Activated T-helper 1 cell treated with anti-CD3 and anti-CD28 coated beads, Interleukin-12 subunit alpha, Interleukin-12 subunit beta, Interleukin-2, Interleukin-4 antibody, amounts not matched to agents 30 ng/mL and 10 ng/mL and 1 ng/mL, durations not matched to agents 14 hours and 24 hours and 36 hours (primary cell): ENCODE measurements at places on chromosomes 1 and 21.
A peak's percentile ranks its signal among the peaks of the same experiment; 100 is the strongest.

DNA sequence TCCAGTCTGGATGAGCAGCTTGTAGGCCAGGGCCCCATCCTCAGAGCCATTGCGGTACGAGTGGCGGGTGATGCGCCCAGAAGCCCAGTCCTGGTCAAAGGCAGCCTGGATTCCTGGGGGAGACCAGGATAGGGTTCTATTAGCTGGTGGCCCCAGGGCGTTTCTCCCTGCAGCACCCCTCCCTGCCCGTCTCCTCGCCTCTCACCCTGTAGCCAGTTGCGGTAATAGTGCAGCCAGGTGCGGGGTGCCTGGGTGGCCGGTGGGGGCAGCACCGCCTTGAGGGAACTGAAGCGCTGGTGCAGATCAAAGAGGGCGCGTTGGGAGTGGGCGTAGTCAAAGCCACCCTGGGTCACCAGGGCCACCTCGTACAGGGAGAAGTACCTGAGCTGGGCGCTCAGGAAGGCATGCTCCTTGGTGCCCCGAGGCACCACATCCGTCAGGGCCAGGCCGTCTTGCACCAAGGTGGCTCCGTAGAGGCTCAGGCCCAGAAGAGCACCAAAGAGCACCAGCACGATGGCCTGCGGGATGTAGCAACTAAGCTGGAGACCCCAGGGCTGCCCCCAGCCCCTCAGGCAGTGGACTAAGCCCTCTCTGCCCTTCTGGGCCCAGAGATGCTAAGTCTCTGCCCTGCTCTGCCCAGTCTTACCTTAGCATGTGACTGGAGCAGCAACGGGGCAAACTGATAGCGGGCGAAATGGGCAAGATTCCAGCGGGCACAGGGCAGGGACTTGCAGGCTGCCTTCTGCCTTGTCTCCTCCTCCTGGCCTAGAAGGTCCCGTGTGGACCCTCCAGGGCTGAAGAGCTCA is 15.7 kb downstream of the PTCH2 start:
- no peak for DNase-seq

- no peak for DNase-seq
These were observed 347.7 kb upstream of the POU3F1 start for GRCh38 chr1:38394303-38394702.

- DNase-seq: peak; percentile 33
These were observed 1.2 kb downstream of the PABPC4 start for GRCh38 chr1:39575191-39576015.

- DNase-seq: peak; percentile 74
These were observed 611 bp upstream of the AKT3 start for GRCh38 chr1:243850452-243851256.

- DNase-seq: no peak
These were observed 168.8 kb downstream of the ZSCAN20 start for GRCh38 chr1:33641104-33641830.

GRCh38 chr21:38159355-38159754 is 97.4 kb upstream of the KCNJ15 start:
- DNase-seq: peak; percentile 25

- no peak for DNase-seq
These were observed 55.5 kb downstream of the GADD45A start for GRCh38 chr1:67740543-67740942.

GRCh38 chr1:175604039-175604941 is 139.1 kb downstream of the TNR start:
- DNase-seq: no peak

DNA sequence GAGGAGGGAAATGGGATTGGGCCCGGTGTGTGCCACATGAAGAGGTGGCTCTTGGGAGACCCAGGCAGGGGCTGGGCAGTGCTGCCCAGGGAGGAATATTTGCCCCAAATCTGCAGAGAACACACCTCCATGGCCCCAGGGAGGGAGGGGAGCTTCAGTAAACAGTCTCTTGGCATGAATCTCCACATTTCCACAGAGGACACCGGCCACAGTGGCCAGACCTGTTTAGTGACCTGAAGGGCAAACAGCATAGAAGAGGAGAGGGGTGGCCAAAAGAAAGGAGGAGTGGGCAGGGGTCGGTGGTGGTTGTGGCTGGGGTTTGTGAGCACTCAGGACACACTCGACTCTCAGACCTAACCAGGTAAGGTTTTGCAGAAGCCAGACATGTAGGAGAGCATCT is 54.0 kb upstream of the IFFO2 start:
- no peak for DNase-seq

GRCh38 chr21:45534636-45535331 is 7.5 kb downstream of the SLC19A1 start:
- DNase-seq: no peak

DNA sequence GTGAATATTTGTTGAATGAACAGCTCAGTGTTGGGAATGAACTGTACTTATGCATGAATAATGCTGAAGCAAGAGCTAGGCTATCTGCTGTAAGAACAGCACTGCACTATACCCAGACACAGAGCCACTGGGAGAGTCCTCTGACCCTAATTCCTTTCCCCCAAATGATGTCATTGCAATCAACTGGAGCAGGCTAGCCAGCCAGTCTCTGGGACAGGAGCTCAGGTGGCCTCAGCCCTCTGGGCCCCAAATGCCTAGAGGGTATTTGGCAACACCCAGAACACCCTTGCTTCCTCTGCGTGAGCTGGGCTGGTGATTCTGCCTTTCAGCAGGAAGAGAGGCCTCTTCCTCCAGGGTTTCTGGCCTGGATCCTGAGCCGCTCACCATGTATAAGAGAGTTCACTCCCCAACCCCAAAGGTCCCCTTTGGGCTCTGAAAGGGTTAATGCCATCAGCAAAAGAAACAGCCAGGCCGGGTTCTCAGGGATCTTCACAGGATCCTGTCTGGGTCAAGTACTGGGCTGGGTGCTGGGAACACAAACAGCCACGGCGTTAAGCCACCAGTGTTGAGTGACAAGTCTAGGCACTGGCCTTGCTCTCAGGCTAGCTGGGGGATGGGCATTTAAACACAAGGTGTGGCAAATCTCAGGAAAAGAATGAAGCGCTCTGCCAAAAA is 3.7 kb upstream of the PADI4 start:
- no peak for DNase-seq

- DNase-seq: no peak
These were observed 124.0 kb downstream of the KCNH1 start for GRCh38 chr1:211009944-211010343.

- DNase-seq: no peak
These were observed 225.3 kb upstream of the B3GALT2 start for GRCh38 chr1:193411714-193412113.

GRCh38 chr1:67005068-67005467 is 48.9 kb downstream of the SLC35D1 start:
- no peak for DNase-seq

GRCh38 chr1:177366091-177366490 is 195.3 kb downstream of the BRINP2 start:
- DNase-seq: no peak

DNA sequence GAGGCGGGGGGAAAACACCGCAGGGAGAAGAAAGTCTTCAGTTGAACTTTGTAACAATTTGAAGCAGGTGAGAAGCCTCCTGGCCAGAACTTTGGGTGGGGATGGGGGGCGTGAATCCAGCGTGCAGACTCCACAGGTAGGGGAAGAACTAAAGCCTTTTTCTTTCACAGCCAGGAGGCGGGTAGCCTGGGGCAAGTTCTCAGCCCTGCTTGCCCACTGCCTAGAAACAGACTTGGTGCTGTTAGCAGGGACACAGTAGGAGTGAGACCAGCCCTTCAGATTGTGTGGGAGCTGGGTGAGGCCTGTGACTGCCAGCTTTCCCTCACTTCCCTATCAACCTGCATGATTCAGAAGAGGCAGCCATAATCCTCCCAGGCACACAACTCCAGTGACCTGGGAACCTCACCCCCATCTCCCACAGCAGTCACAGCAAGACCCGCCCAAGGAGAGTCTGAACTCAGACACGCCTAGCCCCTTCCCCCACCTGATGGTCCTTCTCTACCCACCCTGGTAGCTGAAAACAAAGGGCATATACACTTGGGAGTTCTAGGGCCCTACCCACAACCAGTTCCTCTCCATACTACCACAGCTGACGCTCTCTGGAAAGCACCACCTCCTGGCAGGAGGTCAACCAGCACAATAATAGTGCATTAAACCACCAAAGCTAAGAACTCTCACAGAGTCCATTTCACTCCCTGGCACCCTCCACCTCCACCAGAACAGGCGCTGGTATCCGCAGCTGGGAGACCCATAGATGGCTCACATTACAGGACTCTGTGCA is 83.5 kb upstream of the CDC42BPA start:
- DNase-seq: no peak

GRCh38 chr1:53733975-53734649 is 4.9 kb downstream of the GLIS1 start:
- DNase-seq: no peak

- DNase-seq: no peak
These were observed 12.3 kb downstream of the ADGRB2 start for GRCh38 chr1:31751822-31752241.
